ENCODE measurements at places on chromosomes 11 and 22.

DNA sequence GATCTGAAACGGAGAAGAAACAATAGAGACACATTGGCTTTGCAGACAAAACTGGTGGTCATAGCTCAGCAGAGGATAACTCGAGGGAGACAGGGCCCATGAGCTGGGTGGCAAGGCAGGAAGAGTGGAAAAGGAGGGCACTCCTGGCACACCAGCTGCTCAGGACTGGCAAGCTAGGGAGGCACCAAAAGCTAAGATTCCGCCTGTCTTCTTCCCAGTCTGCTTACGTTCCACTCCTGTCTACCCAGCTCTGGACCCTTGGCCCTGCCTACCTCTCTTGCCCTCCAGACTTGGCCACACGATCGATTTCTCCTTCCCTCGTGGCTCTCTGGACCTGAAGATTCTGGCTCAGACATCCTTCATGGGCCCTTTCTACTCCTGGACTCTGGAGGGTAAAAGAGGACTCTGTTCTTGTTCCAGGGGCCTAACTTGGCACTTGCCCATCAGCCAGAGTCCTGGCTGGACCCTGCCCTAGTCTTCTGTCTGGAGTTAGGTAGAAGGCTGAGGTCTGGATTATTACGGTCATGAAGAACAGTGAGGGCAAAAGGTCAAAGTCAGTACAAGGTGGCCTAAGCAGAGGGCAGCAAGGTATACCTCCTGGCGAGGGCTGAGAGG lies 115.2 kb upstream of the PITPNB start:
- no peak for DNase-seq

DNA sequence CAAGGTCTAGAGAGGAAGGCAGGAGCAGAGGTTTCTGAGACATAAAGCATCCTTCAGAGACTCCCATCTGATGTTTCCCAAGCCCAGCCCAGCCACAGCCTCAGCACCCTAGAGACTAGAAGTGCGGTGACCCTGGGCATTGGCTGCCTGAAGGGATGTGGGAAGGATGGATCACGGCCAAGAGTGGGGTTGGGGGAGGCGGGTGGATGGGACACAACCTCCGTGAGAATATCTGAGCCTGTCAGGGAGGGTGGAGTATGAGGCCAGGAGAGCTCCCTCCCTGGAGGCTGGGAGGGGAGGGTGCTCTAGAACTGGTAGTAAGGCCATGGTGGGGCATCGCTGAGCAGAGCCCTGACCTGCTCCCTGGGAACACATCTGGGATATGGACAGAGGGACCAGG lies 71.4 kb downstream of the CSNK2A3 start:
- DNase-seq, result no peak

GRCh38 chr11:128624269-128625175 lies 37.2 kb upstream of the ETS1 start:
- peak; percentile 74 for DNase-seq

- no peak for DNase-seq
These were observed 1.9 kb downstream of the BMAL1 start for GRCh38 chr11:13279487-13279834.

- no peak for DNase-seq
These were observed 3.1 kb downstream of the GAB2 start for GRCh38 chr11:78414321-78415051.

DNA sequence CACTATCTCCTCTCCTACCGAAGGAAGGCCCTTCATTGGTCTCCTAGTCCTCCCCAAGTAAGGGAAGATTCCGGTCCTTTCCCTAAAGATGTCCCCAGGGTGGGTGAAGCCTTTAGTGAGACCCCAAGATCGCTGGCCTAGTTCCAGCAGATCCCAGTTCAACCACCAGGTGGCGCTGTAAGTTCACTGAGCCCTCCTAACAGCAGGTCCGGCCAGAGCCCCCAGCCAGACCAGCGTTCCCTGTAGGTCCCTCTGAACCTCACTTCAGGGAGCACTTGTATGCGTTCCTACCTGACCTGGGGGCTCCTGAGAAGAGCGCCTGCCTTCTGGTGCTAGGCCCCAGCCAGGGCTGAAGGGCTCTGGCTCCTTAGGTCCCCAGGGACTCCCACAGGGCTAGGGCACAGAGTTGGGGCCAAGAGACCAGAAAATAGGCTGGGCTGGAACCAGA lies 38.1 kb downstream of the LMO1 start:
- DNase-seq, result peak; percentile 81

DNA sequence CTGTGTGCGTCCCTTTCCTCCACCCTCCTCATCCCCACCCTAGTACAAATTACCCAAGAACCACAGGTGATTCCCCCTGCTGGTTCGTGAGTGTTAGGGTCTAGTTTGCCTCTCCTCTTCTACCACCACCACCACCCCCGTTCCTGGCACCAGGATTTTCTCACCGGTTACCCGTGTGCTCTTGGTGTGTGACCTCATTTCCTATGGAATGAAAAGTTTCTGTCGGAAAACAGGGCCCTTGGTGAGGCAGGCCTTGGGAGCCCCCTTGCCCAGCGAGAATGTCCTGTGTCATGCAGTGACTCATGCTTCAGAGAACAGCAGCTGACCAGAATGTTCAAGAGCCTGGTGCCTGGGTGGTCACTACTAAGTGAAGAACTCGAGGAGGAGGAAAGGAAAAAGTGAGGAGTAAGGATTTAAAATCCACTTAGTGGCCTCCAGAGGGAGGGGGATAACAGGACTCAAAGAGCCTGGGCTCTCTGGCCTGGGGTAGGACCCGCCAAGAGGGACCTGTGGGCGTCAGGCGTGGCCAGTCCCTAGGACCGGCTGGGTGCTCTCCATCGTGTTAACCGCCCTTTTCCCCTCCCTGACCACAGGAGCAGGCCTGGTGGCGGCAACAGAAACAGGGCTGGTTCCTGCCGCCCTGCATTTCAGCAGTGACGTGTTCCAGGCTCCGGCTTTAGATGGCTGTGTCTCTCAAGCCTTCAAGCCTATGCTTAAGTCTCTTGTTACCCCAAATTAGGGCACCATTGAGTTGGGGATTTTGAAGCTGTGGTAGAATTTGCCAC lies 30.2 kb downstream of the C22orf31 start:
- DNase-seq, result peak; percentile 18

DNA sequence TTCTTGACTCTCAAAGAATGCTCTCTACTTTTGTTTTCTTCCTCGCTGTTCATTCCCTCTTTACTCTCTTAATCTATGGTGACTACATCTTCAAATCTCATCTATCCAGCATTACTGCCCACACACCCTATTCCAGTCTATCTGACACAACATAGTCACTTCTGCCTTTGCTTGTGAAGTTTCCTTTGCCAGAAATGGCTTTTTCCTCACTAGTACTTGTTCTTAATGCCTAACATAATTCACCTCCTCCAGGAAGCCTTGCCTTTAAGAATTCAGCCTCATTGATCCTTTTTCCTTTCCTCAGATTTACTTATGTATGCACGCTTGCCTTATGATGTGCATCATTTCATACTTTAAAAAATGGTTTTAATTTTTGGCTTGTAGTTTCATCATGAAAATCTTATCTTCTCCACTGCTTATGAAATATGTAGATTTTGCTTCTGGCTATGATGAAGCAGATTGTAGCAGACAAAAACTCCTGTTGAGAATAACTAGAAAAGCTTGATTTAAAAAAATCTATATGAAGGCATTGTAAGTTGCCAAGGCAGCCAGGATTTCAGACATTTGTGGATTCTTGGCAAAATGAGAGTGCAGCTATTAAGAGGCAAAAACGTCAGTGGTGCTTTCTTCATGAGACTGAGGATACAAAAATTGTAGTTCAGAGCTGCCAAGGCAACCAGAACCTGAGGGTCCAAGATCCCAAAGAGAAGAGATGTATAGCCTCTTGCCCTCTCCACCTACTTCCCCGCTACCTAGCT lies 31.8 kb downstream of the RNF169 start:
- DNase-seq, result no peak

GRCh38 chr11:37947821-37948220 lies 1349.8 kb upstream of the RAG2 start:
- no peak for DNase-seq
